ENCODE measurements at places on chromosomes 3 and 15. TPM values are rescaled to one million over a fixed set of nuclear protein-coding genes. Genes with fewer than 3 reads are reported as not detected.

Gene KAT2B
- total RNA-seq: 50.6 TPM

Gene SLC7A14
- total RNA-seq: not detected

DNA sequence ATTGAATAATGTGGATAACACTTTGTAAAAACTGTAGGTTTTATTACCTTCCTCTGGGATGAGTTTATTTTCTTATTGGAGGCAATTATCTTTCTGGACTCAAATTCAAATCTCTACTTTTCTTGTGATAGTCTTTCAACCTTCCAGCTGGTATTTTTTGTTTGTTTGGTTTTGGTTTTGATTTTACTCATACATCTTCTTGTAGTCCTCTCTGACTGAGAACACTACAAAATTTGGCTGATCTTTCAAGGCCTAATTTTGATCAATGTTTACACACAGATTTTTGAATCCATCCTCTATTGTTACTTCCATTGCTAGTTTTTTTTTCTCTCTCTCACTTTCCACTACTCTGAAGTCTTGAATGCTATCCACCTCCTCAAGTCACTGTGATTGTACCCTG lies 303.8 kb upstream of the NECTIN3 start:
- no peak for DNase-seq

DNA sequence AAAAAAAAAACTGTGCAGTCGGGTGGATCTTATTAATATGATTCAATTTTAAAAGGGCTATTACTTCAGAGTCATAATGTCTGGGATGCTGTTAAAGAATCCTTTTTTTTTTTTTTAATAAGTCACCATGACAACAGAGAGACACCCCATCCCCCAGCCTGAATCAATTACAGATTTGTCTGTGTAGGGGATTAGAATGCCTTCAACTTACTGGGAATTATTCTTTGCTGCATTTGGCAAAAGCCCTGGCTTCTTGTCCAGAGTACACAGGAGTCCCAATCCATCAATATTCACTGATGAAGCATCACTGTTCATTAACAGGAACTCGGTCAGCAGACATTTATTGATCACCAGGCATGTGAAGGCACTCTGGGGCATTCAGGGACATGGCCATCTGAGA lies 12.7 kb upstream of the PXYLP1 start:
- no peak for DNase-seq

DNA sequence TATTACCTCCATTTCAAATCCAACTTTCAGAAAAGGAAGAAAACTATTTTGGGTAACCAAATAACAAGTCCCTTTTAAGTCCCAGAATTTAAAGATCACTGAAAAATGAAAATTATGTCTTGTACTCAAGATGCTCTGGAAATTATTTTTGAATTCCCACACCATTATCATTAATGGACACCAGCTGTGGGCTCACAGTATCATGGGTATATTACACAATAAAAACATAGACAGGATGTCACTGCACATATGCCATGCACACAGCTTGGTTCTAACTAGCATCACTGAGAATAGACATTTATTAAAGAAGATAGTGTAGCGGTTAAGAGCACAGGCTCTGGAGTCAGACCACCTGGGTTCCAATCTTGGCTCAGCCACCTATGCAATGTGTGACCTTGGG lies 130.4 kb downstream of the FRMD5 start:
- DNase-seq: no peak

- no peak for DNase-seq
Measured at GRCh38 chr3:50359760-50360110, 414 bp upstream of the TMEM115 start.

DNA sequence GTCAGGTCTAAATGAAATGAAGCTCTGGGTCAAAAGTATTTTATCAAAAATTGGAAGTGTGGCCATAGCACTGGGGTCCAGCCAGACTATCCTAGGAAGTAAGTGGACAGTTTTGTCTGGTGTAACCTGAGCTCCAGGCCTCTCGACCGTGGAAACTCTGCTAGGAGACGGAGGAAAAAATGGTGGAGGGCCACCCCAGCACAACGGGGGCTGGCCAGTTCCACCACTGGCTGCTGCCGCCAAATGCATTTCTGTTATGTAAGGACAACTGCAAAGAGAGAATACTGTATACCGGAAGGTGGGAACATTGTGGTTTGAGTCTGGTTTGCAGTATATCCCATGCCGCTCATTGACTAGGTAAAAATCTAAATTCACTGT lies 235.7 kb downstream of the GREM1 start:
- no peak for DNase-seq

DNA sequence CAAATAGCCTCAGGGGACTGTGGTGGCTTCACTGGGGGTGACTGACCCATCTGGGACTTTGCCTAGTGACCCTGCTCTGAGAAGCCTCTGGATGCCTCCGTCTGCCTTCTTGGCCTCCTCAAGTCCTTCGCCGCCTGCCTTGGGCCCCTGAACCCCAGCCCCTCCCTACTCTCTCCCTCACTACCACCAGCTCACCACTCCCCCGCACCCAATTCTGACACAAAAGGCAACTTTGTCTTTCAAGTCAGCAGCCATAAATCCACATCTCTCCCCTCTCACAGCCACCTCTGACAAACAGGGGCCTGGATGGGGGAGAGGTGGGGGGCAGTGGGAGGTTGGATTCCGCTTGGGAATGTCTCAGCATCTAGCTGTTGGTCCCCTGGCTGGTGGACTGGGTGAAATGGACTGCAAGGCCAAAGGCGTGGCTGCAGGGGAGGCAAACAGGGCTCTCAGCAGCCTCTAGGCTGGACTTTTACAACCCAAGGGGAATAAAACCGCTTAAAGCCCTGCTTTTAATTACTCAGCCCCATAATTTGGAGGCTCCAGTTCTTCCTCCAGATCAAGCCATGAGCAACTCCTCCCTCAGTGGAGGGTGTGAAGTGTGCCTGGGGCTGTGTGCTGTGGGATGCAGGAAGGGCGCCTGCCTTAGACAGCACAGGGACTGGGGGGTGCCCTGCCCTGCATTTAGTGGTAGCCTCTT lies 33.4 kb downstream of the IGDCC3 start:
- DNase-seq: peak; percentile 34

DNA sequence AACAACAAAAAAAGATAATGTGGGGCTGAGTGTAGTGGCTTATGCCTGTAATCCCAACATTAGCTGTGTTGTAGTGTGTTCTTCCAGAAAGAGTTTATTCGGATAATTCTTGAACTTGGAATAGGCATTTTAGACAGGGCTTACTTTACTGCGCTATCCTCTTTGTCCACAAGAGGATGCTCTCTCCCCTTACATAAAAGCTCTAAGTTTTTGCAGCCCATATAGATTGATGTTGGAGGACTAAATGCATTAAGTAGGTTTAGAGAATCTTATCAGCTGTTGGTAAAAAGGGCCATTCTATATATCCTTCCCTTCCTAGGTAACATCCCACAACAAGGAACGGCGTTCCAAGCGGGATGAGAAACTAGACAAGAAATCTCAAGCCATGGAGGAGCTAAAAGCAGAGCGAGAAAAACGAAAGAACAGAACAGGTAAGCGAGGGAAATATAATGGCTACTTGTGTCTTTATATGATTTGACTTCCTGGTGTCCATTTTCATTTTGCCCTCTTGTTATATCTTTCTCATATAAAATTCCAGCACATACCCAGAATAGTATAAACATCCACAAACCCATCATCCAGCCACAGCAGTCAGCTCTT lies 27.8 kb upstream of the ITPKA start:
- DNase-seq: no peak
